ENCODE measurements at places on chromosomes 2 and 18.

GRCh38 chr2:178994264-178994663, 55.7 kb downstream of the CCDC141 start:
- no peak for DNase-seq

DNA sequence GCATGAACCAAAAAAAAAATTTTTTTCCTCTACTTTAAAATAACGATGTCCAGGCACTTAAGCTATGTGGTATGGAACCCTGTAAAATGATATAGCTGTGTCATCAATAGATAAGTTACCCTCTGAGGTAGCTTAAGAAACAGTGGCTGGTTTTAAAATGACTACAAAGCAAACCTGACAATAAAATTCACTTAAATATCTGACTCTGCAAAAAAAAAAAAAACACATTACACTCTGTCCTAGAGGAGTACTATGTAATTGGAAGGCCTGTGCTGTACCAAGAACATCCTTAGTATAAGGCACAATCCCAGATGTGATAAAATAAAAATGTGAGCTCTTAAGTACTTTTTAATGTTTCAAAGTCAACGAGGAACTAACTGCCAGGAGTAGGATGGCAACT, 322.4 kb downstream of the ALK start:
- no peak for DNase-seq

DNA sequence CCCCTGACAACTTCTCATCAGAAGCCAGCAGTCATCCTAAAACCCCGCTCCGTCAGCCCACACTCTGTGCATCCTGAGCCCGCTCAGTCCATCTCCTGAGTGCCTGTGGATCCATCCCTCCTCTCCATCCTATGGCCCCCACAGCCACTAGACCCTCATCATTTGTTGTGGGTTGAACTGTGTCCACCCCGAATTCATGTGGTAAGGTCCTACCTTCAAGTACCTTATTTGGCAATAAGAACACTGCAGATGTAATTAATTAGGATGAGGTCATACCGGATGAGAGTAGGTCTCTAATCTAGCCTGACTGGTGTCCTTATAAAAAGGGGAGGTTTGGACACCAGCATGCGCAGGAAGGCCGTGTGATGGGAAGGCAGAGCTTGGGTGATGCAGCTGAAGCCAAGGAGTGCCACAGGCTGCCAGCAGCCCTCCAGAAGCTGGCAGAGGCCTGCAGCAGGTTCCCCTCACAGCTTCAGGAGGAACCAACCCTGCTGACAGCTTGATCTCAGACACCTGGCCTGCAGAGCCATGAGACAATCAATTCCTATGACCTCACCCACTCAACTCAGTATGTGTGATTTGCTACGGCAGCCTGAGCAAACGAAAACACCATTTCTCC, 192.4 kb downstream of the ZBTB7C start:
- DNase-seq, result no peak

- DNase-seq, result no peak
These were observed 1.2 kb downstream of the THAP4 start for GRCh38 chr2:241635756-241636155.

GRCh38 chr2:97995026-97995733, 568 bp downstream of the TMEM131 start:
- DNase-seq, result peak; percentile 17

DNA sequence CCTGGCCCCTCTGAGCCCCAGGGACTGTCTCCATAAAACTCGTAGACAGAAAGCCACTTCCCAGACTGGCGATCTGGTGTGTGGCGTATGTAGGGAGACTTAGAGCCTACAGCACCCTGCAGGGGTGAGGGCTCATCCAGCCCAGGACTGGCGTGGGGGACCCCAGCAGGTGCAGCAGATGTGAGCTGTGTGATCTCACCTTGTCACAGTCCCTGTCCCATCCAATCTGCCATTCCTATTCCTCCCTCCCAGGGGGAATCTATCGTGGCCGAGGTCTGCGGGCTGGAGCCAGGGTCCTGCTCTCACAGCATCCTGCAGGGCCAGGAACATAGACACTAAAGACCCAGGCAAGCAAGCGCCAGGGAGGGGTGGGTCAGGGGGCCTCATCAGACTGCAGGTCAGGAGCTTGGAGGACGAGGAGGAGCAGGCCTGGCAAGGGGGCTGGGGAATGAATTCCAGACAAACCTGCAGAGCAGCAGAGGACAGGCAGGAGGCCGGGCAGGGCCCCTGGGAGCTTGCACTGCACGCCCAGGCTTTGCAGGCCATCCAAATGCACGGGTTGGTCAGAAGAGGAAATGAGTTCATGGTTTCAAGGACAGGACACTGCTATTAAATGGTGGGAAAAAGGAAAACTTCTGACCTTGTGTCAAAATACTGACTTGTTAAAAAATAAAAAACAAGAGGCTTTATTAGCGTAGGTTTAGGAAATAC, 32.5 kb downstream of the HS6ST1 start:
- no peak for DNase-seq

- DNase-seq, result no peak
These were observed 115.3 kb upstream of the SLC35G4 start for GRCh38 chr18:11494107-11494506.

DNA sequence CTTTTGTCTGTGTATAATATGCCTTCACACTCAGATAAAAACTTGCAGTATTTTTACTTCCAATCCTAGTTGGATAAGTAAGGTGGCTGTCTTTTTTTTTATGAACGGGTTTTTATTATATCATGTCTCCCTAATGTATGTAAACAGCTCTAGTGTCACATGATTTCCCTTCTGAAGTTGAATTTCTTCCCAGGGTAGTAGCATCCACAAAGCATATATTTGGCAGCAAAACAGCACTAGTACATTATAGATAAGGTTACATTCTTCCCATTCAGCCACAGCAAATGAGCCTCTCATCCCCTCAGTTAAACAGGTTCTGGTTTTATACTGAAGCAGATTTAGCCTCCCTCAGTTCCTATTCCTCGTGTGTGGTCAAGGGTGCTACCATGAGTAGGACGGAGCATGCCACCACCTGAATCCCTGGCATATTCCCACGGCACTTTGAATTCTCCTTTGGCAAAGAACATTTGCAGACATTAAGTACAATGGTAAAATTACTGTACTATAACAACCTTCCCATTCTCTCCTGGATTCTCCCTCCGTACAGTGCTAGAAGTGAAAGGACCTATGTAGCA, 15.4 kb upstream of the DTNA start:
- no peak for DNase-seq

GRCh38 chr2:63977904-63978303, 41.3 kb downstream of the VPS54 start:
- DNase-seq, result no peak

DNA sequence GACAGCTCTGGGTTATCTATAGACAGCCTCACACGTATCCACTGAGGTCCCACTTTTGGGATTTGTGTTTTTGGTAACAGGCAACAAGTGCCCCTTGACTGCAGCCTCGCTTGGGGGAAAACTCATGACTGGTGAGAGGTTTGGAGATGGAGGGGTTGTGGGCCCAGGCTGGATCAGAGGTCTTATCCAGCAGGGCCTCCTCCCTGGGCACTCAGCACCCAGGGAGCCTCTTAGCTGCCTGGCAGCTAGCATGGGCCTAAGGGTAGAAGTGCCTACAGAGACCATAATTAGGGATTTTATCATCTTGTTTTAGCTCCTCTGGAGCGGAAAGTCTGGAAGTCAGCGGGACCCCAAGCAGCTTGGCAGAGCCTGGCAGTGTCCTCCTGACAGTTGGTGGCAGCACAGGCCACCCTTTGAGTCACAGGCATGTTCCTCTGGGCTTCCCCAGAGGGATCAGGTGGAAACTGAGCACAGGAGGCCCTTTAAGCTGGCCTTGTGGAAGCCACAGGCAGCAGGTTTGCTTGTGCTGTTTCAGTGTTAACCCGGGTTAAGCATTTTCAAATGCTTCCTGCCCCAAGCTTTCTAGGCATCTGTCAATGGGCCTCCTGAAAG, 143.1 kb downstream of the KCTD1 start:
- DNase-seq, result no peak

GRCh38 chr2:169738566-169739229, 5.1 kb downstream of the KLHL23 start:
- no peak for DNase-seq

DNA sequence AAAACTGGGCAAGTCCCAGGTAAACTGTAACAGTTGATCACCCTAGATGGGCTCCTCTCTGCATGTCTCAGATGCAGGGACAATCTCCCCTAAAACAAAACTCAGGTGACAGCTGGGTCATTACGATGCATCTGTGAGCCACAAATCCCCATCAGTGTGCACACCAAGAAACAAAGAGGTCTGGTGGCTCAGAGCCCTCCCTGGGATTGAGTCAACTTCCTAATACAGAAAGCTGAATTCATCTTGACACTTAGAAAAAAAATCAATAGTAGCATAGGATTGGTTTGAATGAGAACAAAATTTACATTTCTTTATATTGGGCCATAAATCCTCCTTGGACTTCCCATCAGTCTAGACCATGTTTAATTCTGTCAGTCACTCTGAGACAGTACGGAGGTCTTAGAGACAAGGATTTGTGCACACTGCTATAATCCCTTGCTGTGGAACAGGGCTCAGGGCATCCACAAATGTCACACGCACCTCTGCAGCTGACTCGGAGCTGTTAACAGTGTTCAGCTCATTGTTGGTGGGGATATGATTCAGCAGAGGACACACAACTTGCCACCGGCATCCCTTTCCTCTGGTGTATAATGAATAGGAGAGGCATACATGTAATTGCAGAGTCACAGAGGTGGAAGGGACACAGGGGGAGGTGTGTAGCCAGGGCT, 44.5 kb upstream of the DAPL1 start:
- no peak for DNase-seq

DNA sequence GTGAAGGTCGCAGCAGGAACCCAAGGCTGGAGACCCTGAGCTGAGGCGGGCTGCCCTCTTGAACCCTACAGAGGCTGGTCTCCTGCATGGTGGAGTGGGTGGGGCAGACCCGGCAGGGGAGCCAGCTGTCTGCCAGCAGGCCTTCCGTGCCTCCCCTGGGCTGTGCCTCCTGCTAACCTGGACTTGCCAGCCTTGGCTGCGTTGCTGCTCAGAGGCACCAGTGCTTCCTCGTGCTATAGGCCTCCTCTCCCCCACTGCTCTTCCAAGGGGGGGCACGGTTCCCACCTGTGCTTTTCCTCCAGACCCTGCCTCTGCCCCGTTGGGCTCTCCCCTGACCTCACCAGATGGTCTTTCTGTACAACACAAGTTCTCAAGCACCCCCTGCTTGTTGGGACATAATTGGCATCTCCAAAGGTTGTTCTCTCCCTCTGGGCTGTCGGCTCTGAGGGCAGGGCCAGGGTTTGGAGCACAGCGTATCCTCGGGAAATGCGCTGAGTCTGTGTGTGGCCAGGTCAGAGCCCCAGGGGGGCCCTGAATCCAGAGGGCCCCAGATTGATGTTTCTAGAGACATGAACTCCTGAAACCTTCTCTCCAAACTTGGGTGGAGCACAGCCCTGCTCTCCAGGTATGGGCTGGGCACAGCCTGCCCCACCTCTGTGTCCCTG, 6.7 kb downstream of the ARHGEF4 start:
- DNase-seq, result no peak

- DNase-seq, result no peak
These were observed 52.1 kb downstream of the AOX1 start for GRCh38 chr2:200637901-200638300.

DNA sequence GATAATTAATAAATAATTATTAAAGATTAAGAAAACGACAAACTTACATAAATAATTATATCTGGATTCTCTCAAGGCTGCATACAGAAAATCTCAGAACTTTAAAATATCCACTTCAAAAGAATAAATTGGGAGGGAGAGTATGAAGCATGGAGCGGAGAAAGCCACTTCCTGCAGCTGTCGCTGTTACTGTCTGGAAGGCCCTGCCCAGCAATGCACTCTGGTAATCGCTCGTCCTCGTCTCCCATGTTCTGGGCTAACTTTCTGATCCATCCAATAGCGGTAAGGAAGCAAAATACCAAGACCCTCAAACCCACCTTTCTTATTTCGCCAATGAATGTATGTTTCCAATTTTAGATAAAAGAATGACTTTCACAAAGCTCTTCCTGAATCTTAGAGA, 26.7 kb downstream of the CYRIA start:
- DNase-seq, result no peak

DNA sequence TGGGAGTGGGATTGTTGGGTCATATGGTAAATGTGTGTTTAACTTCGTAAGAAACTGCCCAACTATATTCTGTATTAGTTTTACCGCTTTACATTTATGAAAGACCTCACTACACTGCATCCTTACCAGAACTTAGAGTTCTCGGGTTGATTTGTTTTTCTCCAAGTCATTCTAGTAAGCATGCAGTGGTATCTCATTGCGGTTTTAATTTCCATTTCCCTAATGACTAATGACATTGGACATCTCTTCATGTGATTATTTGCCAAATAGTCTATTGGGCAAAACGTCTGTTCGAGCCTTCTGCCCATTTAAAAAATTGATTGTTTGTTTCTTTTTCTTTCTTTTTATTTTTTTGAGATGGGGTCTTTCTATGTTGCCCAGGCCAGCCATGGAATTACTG, 6.8 kb downstream of the FBLN7 start:
- no peak for DNase-seq

DNA sequence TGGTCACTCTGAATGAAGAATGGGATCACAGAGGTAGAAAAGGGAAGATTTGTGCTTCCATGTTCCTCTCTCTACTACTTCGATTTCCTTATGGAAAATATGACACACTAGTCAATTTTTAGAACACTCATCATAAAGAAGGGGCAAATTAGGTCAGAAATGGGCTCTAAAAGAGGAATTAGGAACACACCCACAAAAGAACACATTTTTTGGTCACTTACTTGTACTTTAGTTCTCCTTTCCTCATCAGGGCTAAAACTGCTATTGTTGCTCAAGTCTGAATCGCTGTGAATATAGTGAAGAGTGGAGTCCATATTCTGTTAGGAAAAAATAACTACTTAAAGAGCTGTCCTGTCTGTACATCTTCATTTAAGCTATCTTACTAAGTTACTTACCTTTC, 52.6 kb downstream of the PPP4R1 start:
- no peak for DNase-seq

- DNase-seq, result no peak
These were observed 30.1 kb upstream of the E2F6 start for GRCh38 chr2:11495844-11496681.

GRCh38 chr2:40199771-40200170, 252.1 kb downstream of the SLC8A1 start:
- no peak for DNase-seq

DNA sequence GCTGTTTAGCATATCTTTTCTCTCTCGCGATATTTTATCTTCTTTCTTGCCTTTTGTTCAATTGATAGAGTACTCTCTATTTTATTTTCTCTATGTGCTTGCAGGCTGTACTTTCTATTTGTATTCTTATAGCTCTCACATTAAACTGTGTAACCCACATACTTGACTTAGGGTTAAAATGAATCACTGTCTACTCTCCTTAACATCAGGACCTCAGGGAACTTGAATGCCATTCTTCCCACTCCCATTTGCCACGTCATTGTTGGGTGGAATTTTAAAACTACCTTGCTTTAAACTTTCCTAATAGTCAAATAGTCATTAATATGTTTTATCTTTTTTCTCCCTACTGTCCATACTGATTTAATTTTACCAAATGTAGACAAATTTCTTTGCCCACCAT, 269.7 kb downstream of the ALPK2 start:
- DNase-seq, result no peak

DNA sequence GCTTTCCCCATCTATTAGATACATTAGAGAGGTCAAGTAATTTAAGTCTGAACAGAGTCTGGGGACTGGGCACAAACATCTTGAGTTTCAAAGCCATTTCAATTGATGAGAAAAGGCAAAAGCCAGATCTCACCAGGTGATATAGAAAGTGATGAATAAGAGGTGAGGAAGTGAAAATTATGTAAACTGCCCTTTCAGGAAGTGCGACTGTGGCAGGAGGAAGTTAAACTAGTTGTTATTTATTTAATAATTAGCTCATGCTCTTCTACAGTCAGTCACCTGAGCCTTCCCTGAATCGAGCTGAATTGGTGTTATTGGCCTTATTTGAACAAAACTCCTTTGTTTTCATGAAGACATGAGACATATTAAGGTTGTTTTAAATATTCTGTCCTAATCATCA, 115.1 kb downstream of the CDH20 start:
- DNase-seq, result no peak

Measured in stimulated activated CD4-positive, alpha-beta T cell treated with anti-CD3 and anti-CD28 coated beads, Interleukin-12 subunit alpha, Interleukin-12 subunit beta, amount 100 ng/mL, for 24 hours (primary cell).